ENCODE measurements at places on chromosomes 4 and X.

DNA sequence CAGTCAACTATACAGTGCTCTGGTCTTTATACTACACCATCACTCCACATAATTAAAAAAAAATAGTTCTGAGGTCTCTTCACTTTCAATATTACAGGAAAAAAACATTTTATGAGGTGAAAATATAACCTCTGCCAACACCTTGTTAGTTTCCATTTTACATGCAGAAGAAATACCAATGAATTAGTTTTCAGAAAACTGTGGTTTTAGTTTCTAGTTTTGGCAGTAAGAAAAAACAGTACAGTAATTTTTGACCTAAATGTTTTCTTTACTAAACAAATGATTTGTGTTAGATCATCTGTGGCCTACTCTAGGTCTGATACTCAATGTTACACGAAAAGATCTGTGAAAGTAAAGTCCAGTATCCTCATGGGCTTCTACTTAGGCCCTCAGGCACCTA is 10.0 kb downstream of the SULT1E1 start:
- DNase-seq = no peak

DNA sequence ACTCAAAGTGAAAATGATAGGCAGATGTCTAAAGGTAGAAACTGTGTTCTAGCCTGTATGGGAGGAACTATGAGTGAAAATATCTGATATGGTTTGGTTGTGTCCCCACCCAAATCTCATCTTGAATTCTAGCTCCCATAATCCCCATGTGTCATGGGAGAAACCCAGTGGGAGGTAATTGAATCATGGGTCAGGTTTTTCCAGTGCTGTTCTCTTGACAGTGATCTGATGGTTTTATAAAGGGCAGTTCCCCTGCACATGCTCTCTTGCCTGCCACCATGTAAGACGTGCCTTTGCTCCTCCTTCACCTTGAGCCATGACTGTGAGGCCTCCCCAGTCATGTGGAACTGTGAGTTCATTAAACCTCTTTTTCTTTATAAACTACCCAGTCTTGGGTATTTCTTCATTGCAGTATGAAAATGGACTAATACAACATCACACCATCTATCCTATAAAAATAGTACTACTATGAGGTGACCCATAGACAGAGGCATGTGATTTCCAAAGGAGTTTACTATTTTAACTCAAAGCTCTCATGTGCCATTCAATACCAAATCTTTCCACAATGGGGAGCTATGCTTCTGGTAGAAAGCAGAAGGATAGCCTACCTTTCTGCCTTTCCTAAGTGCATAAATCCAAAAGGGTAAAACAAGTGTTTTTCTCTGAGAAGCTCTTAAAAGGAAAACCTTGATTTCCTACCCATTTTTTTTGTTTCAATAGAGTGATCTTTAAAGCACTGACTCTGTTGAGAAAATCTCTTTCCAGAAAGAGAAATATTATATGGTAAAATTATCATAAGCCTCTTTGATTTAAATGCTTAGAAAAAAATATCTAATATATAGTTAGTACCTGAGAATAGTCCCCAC is 38.8 kb downstream of the SEC31A start:
- DNase-seq = no peak

- no peak for DNase-seq
Observed at GRCh38 chr4:112951362-112952312, 97.8 kb upstream of the ANK2 start.

GRCh38 chrX:138638996-138639395 is 72.5 kb downstream of the FGF13 start:
- DNase-seq = no peak

- no peak for DNase-seq
Observed at GRCh38 chrX:56503941-56504673, 59.3 kb upstream of the UBQLN2 start.

GRCh38 chr4:13266687-13267086 is 217.5 kb downstream of the RAB28 start:
- no peak for DNase-seq

GRCh38 chrX:133359466-133359865 is 55.8 kb downstream of the GPC4 start:
- no peak for DNase-seq

GRCh38 chr4:113232194-113232593 is 182.7 kb downstream of the ANK2 start:
- no peak for DNase-seq

DNA sequence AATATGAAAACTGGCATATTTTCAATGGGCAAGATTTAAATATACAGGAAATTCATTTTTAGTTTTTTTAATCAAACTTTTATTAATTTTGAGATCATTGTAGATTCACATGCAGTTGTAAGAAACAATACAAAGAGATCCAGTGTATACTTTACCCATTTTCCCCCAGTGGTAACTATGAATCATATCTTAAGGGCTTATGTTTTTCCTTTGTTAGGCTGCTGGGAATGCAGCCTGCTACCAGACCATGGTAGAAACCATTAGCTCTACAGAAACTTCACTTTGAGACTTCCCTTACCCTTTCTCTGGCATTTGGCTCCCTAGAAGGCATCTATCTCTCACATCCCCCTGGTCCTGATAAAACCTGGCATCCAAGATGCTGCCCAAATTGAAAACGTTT is 147.6 kb upstream of the EOLA2 start:
- DNase-seq = no peak

DNA sequence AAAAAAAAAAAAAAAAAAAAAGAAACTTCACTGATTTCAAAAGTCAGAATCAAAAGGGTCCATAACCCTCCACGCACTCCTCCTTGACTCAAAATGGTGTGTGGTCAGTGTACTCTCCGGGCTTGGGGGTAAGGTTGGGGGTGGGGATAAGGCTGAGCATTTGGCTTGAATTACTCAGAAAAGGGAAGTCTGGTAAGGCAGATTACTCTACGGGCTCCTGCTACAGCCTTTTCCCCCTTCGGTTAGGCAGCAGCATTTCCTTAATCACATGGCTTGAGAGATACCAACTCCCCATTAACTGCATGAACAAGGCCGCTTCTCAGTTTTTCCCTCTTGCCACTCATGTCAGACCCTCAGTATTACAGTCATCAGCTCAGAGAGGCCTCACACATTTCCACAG is 135.4 kb upstream of the DUSP21 start:
- no peak for DNase-seq

- DNase-seq = no peak
Observed at GRCh38 chrX:340121-340520, 21.5 kb upstream of the GTPBP6 start.

GRCh38 chr4:117889978-117890377 is 144.3 kb upstream of the NDST3 start:
- DNase-seq = no peak

DNA sequence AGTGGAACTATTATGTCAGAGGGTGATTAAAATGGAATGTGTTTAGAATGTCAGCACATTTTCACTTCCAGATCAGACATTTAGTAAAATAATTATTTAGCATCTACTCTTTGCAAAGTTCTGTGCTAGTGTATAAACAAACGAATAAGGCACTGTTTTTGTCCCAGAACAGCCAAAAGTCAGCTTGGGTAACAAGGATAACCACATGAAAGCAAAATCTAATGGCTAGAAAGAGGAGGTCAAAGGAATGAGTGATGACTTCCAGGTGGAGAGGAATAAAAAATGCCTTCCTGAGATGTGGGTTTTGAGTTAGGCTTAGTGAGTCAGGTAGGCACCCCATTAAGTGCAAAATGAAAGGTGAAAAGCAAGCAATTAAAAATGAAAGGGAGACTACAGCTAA is 112.6 kb downstream of the ATP10D start:
- DNase-seq = no peak

DNA sequence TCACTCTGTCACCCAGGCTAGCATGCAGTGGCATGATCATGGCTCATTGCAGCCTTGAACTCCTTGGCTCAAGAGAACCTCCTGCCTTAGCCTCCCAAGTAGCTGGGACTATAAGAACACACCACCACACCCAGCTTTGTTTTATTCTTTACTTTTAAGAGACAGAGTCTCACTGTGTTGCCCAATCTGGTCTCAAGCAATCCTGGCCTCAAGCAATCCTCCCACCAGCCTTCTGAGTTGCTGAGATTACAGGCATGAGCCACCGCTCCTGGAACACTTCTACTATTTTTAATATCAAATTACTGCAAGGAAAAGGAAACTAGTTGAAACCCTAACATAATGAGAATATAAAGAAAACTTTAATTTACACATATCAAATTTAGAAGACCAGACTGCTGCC is 85.4 kb downstream of the FAM13A start:
- no peak for DNase-seq

- no peak for DNase-seq
Observed at GRCh38 chr4:139839403-139840031, 173.9 kb downstream of the MGST2 start.

- no peak for DNase-seq
Observed at GRCh38 chr4:121765368-121765705, 373 bp upstream of the SMIM43 start.

DNA sequence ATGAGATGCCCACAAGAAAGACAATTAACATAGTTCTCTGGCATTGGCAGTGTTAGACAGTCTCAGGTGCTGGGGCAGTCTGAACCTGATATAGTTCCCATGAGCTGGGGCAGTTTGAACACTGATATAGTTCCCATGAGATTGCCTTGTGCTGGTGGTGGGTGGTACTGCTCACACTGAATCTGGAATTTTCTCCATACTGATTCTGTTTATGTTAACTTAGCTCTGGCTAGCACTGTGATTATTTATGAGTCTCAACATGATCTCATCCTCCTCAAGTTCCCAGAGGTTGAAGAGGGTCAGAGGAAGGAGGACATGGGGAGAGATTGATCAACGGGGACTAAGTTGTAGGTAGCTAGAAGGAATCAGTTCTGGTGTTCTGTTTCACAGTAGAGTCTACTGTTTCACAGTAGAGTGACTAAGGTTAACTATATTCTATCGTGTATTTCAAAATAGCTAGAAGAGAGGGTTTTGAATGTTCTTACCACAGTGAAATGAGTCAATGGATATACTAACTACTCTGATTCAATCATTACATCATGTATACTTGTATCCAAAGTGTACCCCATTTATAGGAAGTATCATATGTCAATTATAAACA is 379.9 kb downstream of the ADAM29 start:
- DNase-seq = no peak

DNA sequence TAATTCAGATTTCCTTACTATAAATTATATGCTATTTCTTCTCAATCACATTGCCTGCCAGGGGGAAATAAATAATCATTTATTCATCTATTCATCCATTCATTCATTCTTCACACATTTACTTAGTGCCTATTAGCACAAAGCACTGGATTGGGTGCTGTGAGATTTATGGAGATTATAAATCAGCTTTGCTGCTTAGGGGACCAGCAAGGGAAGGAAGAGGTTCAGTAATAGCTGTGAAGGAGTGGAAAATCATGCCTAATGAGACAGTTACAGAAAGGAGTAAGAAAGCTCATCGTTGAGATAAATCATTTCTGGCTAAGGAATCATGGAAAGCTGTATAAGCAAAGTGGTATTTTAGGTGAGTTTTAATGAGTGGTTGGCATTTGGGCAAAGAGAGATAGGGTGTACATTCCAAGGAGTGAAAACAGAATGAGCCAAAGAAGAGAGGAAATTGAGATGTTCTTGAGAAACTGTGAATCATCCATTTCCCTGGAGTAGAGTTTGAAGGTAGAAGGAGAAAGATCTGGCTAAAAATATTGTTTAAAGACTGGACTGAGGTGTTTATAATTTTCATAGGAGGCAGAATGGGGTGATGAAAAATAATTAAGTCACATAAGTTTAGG is 9.6 kb downstream of the ARSJ start:
- no peak for DNase-seq

DNA sequence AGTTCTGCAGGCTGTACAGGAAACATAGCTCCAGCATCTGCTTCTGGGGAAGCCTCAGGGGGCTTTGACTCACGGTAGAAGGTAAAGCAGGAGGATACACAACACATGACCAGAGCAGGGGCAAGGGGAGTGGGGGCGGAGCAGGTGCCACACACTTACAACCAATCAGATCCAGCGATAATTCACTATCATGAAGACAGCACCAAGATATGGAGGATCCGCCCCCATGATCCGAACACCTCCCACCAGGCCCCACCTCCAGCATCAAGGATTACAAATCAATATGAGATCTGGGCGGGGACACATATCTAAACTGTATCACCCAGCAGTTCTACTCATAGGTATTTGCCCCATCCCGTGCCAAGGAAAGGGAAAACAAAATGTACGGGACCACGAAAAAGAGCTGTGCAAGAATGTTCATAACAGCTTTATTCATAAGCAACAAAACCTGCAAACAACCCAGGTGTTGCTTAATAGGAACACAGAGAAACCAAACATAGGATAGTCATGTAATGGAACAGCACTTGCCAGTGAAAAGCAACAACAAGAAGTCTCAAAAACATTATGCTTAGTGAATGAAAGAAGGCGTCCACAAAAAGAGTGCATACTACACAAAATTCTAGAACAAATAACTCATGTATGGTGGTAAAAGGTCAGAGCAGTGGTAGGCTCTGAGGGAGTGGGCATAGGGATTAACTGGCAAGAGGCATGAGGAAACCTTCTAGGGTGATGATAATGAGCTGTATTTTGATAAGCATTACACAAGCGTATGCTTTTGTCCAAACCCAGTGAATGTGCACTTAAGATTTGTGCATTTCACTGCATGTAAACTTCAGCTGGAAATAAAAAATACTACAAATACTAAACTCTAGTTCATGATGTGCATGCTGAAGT is 130.9 kb upstream of the FAM9B start:
- DNase-seq = no peak

Measured in stimulated activated effector memory CD8-positive, alpha-beta T cell treated with anti-CD3 and anti-CD28 coated beads, Interleukin-12 subunit alpha, Interleukin-12 subunit beta, amount 100 ng/mL, for 72 hours (primary cell).